Activated naive CD8-positive, alpha-beta T cell treated with anti-CD3 and anti-CD28 coated beads, Interleukin-2, amount 10 ng/mL, durations not matched to agents 7 days and 5 days (primary cell): ENCODE measurements at places on chromosomes 11 and 22. TPM values are rescaled to one million over a fixed set of nuclear protein-coding genes. Genes with fewer than 3 reads are reported as not detected.

DNA sequence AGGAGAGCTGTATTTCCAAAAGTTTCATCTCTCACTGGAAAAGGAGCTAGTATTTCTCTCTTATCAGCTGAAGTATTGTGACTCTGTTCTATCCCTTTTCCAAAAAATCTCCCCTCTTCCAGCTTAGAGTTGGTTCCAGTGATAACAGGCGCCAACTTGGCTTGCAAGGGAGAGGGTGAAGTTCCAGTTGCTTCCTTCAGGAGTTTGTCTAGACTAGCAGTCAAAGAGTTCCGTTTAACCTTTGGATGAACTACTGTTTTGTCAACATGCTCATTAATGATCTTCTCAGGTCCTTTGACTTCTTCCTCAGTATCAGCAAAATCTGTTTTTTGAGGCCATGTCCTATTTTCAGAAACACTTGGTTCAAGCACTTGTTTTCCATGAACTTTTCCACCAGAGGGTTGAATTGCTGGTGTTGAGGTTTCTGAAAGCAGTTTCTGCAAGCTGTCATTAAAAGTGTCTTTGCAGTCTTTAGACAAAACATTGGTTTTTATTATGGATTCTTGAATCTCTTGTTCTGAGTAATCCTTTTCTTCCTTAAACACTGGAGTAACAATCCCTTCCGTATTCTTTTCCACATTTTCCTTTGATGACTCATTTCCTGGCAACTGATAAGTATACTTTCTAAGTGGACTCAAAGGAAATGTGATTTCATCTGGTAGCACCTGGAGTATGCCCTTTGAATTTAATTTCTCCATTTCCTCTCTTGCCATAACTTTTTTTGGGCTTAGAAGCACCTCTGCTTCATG is 39.7 kb upstream of the CCDC89 start:
- no peak for DNase-seq

GRCh38 chr11:111363985-111364384 is 15.1 kb downstream of the POU2AF1 start:
- no peak for DNase-seq

DNA sequence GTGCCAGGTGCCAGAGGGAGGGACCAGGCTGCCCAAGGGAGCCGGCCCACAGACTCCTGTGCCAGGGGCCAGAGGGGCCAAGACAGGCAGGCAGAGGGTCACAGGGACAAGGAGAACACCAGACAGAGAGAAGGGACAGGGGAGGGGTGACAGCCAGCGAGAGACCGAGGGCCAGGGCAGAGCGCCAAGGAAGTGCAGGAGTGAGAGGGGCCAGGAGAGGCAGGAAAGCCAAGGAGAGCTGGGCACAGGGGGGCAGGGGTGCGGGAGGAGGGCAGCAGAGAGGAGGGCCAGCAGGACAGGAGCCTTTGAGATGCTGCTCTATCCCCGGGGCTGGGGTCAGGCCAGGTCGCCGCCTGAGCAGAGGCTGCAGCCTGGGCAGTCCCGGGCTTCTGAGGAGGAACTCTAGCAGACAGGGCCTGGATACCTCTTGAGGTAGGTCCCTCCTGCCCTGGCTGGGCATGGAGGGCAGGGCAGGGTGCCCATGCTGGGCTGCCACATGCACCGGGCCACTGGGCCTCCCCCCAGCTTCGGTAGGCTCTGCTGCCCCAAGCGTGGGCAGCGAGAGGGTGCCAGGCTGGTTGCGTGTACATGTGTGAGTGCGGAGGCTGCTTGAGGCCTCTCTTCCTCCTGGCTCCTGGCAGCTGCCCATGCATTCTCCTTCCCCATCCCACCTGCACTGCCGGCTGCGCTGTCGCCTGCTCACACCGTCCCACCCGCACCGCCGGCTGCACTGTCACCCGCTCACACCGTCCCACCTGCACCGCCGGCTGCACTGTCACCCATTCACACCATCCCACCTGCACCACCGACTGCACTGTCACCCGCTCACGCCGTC is 12.2 kb downstream of the LSP1 start:
- no peak for DNase-seq

DNA sequence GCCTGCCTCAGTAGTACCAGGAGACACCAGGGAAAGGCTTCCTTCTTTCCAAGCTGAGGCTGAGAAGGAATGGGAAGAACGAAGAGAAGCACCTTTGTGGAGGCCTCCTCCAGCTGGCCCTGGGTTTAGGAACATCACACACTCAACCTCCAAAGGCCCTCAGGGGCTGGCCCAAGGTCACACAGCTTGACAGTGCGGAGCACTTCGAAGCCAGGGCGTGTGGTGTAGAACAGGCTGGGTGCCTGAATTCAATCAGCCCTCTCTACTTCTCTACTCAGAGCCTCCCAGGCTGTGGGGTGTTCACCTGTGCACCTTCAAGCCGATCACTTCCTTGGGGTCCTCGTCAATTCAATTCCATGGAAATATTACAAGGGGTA is 727 bp upstream of the CSDC2 start:
- no peak for DNase-seq

DNA sequence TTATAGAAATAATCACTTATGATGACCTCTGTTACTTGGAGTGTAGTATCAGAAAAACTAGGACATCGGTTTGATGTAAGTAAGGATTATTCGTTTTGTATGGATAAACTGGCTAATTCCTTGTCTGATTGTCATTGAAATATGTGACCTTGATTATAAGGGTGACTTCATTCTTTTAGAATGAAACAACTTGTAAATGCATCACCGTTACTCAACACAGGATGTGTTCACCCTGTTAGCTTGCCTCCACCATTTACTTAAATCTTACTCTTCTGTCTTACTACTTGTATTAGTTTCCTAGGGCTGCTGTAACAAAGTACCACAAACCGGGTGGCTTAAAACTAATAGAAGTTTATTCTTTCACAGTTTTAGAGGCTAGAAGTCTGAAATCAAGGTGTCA is 7.9 kb downstream of the SFI1 start:
- DNase-seq = no peak

- no peak for DNase-seq
These were observed 35.2 kb downstream of the LRFN4 start for GRCh38 chr11:66891851-66892660.

The NTM gene
- not detected for total RNA-seq

DNA sequence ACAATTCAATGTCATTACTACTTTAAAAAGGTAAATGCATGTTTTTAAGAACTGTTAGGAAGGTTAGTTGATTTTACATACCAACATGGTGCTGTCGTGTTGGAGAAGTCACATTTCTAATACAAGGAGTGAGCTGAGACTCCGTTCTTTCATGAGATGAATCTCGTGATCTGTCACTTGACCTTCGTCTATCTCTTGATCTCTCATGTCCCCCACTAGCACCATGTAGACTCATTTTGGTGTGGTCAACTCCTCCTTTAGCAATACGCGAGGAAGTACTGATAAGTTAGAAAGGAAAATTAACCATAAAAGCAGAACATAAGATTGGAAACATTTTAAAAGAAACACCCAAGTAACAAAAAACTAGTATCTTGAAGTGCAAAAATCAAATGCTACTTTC is 41.5 kb downstream of the BTBD10 start:
- no peak for DNase-seq

DNA sequence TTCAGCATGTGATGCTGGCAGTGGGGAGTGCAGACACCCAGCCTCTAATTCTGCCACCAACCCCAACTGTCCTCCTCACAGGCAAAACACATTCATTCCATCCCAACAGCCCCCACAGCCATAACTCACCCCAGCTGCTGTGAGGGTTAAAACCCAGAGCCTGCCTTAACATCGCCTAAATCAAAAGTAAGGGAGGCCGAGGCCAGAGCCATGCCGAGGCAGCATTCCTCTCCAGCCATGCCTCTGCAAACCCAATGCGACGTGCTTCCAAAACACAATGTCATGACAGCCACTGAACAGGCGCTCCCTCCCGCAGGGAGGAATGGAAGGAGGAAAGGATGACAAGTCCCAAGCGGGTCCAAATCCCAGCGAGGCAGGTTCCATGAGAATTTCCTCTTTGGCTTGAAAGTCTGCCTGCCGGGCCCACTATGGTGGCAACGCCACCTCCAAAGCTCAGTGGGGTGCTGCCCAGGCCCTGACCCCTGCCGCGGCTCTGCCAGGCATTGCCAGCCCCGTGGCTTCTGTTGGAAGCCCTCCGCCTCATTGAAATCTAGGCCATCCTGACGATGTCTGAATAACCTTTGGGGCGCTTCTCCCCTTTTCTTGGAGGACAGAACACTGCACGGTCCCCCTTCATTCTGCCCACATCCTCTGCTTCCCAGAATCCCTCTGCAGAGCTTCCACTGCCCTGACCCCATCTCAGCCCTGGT is 472.3 kb downstream of the BRD1 start:
- DNase-seq = no peak

GRCh38 chr11:48051217-48051830 is 71.0 kb downstream of the PTPRJ start:
- DNase-seq = no peak

DNA sequence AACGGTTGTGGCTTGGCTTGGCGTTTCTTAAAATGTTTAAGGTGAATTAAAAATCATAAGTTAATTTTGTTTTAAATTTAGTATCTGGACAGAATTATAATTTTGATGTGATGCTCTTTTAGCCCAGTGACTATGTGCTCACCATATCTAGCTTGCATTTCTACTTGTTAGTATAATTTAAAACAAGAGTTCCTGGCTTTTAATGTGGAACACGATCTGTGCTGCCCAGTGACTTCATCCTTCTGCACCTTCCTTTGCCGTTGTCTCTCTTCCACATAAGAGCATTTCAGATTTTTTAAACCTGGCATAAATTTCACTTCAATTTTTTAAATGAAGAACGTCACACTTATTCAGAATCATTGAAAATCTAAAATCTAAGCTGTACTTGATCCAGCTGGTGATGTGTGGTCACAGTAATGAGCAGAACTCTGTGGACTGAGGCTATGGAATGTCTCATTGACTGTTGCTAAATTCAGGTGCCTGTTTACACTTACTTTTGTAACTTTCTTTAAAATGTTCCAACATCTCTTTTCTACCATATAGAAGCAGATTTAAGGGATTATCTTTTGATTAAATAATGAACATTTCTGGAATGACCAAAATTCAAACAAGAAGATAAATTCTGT is 75.4 kb upstream of the ADSL start:
- no peak for DNase-seq

- DNase-seq = no peak
These were observed 8.2 kb downstream of the GTPBP1 start for GRCh38 chr22:38713921-38714320.

DNA sequence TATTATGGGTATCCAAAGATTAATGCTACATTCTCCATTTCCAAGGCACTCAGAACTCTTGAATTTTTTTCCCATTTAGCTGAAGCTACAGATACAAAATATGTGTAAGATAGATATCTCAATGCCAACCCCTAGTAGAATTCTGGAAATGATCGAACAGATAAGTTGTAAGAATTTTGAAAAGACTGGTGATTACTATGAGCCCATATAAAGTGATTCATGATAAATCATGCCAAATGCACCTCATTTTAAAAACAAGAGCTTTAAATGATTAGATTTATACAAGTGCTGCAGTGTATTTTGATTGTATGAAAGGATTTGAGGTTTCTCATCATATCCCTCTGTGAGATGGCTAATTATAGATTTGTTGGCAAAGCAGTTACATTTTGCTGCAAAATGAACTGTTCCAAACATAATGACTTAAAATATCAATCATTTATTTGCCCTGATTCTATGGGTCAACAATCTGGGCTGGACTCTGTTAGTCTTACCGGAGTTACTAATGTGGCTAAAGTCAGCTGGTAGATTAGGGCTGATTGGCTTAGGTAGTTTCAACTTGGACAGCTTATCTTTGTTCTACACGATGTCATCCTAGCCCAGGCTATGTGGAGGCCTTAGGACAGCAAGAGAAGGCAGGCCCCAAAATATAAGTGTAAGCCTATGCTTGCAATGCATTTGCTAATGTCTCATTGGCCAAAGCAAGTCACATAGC is 3.4 kb downstream of the OR10V1 start:
- DNase-seq = no peak

The IFITM10 gene
- total RNA-seq = 1.3 TPM

DNA sequence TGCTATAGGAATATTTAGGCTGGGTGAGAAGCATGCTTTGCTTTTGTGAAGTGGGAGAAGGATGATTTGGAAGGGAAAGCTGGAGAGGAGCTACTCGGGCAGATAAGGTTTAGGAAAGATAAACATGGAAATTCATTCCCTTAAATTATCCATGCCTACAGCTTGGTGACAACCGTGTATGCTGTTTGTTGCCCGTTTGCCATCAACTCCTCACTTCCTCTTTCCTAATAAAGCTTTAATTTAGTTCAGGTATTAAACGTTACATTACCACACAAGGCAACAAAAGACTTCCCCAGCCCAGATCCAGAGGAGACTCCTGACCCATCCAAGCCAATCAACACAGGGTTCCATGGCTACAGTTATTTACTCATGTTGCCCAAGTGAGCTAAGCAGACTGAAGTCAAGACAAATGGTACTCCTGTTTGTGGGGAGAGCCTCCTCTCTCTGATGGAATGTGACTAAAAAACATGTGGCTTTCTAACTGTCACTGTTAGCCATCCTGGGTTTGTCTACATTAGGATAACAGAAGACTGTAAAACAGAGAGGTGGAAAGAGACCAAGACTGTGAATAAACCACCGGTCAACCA is 101.7 kb upstream of the GRAMD1B start:
- DNase-seq = no peak

DNA sequence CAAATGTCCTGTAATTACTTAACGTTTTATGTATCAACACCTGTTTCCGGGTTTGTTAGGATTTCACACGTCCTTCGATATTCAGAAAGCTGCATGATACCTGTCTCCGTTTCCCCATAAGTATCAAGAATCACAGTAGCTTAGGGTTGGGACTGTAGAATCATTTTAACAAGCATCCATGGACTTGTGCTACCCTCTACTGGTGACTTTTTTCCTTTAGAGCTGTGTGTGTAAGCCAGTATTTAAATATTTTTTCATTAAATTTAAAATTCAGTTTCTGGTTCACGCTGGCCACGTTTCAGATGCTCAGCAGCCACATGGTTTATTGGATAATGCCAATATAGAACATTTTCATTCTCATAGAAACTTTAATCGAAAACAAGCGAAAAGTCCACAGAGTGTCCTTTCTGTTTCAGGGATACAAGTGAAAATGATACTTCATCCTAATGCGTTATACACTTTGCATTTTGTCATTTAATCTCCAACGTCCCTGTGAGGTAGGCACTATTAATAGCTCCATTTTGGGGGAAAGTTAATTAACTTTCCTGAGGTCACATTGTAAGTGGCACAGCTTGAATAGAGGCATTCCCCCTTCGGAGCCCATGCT is 61.5 kb upstream of the SLC25A18 start:
- no peak for DNase-seq

The TRIM48 gene
- total RNA-seq = not detected

The PANX2 gene
- total RNA-seq = 0.11 TPM

DNA sequence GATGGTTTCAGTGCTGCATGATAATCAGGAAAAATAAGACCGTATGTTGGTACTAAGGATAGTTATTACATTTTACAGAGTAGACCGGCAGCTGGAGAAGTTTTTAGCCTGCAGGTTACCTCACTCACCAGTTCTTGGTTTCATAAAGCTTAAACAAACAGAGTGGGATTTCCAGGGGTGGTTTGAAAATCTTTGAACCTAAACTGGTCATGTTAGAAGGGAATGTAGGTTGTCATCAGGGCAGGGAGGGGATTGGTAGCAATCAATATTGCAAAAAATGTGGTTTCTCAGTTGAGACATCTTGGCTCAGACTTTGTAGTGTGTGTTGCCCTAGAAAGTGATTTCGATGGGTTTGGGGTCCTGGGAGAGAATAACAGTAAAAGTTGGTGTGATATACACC is 17.5 kb downstream of the EXT2 start:
- no peak for DNase-seq
